CD8-positive, alpha-beta memory T cell (primary cell): ENCODE measurements at places on chromosomes 2 and 18. TPM values are rescaled to one million over a fixed set of nuclear protein-coding genes. Genes with fewer than 3 reads are reported as not detected.

DNA sequence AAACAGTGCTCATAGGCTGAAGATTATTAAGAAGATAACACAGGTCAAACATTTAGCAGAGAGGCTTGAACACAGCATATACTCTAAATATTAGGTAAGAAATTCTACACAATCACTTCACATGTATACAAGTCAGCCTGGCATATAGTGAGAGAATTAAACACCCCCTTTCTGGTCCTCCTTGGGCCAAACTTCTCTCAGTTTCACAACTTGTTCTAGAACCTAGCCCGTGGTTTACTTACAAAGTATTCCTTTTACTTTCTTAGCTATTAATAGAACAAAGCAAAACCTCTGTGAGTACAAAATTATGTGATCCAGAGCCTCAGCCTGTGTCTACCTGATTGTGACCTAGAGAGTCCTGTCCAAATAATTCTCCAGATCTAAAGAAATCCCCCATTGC is 562.8 kb downstream of the TNS1 start:
- no peak overlapping the region for H3K4me3 ChIP-seq
- DNase-seq = no peak
- H3K27ac ChIP-seq = no peak overlapping the region
- no peaks in the 10 kb centered on the region for H3K4me1 ChIP-seq

Gene WDR75
- total RNA-seq = 101 TPM

Gene NRP2
- 0.94 TPM for total RNA-seq

DNA sequence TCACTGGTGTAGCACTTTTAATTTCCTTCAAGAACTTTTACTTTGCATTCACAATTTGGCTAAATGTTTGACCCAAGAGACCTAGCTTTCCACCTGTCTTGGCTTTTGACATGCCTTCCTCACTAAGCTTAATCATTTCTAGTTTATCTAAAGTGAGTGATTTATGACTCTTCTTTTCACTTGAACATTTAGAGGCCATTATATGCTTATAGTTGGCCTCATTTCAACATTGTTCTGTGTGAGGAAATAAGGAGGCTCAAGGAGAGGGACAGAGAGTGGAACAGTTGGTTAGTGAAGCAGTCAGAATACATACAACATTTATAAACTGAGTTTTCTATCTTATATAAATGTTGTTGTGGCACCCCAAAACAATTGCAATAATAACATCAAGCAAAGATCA is 489.3 kb upstream of the CDH2 start:
- H3K27me3 ChIP-seq = no peaks in the 10 kb centered on the region
- no peak overlapping the region for H3K27ac ChIP-seq
- DNase-seq = no peak
- no peaks in the 10 kb centered on the region for H3K36me3 ChIP-seq
- no peak overlapping the region for H3K4me3 ChIP-seq
- no peaks in the 10 kb centered on the region for H3K4me1 ChIP-seq

DNA sequence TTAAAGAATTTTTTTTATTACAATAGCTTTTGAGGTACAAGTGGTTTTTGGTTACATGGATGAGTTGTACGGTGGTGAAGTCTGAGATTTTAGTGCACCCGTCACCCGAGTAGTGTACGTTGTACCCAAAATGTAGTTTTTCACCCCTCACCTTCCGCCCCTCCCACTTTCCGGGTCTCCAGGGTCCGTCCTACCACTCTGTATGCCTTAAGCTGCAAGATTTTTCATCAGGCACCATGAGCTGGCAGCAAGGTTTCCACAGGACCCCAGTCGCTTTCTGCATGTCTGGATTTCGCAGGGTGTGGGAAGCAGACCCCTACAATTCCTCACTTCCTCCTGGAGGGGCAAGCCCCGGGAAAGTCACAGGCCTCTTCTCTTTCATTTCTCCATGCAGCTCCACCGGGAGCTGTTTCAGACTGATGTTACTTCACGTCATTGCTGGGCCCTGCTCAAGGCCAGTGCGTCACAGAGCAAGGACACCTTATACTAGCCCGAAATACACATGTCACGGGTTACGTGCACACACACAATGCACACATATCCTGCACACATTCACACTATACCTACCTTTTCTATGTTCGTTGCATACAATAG is 179.1 kb downstream of the ZFP36L2 start:
- H3K4me1 ChIP-seq = peaks cover 17% of the 10 kb centered on the region
- no peaks in the 10 kb centered on the region for H3K27me3 ChIP-seq
- H3K4me3 ChIP-seq = no peak overlapping the region

DNA sequence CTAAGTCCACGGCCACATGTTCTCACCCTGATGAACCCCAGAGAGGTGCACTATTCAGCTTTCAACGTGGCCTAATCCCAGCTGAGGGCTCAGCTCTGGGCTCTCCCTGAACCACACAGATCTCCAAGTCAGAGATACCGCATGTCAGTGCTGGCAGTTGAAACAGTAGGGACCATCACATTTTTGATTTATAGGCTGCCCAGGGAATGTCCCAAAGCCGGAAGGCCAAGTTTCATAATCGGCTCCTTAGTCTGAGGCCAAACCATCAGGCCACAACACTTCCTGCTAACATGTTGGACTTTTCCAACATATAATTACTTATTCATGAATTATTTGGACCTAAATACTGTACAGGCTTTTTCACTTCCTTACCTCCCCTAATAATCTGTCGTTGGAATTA is 91.9 kb upstream of the KLHL29 start:
- H3K4me3 ChIP-seq = no peak overlapping the region
- H3K36me3 ChIP-seq = no peaks in the 10 kb centered on the region
- H3K27ac ChIP-seq = no peak overlapping the region
- no peaks in the 10 kb centered on the region for H3K27me3 ChIP-seq
- no peaks in the 10 kb centered on the region for H3K4me1 ChIP-seq

DNA sequence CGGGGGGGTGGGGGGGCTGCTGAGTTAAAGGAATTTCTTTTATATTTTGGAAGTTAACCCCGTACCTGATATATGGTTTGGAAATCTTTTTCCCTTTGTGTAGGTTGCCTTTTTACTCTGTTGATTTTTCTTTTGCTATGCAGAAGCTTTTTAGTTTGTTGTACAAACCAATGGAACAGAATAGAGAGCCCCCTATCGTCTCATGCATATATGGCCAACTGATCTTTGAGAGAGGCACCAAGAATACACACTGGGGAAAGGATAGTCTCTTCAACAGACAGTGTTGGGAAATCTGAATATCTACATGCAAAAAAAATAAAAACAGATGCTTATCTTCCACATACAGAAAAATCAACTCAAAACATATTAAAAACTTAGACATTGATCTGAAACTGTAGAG is 647.8 kb upstream of the KLHL29 start:
- H3K27ac ChIP-seq = no peak overlapping the region
- no peaks in the 10 kb centered on the region for H3K4me1 ChIP-seq
- no peak overlapping the region for H3K4me3 ChIP-seq

DNA sequence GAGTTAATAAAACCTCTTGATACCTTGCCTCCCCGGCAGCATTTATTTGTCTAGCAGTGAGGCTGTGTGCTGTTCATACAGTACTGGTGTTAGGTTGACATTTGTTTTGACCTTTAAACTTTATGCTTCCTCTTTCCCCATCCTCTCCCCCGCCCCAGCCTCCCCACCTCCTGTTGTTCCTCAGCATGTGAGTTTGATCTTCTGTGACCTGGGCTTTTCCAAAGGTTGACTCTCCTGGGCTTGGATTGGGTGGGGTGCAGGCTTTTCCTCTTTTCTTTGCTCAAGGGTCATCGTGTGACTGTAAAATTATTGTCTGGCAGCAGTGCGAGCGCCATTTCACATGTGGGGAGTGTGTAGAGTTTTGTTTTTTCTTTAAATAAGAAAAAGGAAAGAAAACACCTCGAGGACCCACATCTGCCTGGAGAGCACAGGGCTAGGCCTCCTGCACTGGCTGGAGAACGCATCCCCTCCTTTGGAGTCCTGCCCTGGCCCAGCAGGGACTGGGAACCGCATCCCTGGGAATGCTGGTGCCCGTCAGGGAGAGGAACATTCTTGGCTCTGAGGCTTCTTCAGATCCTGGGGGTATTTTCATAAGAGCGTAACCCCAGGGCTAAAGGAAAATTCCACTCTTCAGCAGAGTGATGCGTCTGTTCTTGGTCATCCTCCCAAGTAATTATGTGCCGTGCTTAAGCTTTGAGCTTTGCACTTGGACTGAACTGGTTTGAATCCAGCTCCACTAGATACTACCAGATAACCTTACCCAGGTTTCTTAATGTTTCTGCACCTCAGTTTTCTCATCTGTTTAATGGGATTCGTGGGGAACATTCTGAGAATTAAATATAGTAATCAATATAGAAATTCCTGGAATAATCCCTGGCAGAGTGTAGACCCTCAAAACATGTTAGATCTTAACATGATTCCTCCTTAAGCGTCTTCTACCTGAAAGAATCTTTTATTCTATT is 91.5 kb downstream of the SETBP1 start:
- no peak for DNase-seq
- no peak overlapping the region for H3K27ac ChIP-seq
- H3K27me3 ChIP-seq = no peaks in the 10 kb centered on the region
- no peak overlapping the region for H3K4me3 ChIP-seq

DNA sequence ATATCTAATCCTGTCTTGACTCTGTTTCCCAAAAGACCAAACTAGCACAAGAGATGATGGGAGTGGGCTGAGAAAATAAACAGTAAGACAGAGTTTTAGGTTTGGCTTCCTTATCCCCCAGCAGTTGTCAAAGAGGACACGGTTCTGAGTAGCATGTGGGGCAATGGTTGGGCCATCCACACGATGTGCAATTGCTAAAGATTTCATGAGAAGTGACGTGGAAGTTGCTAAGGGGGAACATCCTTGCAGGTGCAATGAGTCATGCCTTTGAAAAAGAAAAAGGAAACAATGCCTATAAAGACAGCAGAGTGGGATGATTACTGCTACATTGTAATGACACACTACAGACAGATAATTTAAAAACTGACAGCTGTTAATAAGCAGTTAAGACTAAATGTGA is 1395.8 kb downstream of the LRP1B start:
- no peak overlapping the region for H3K4me3 ChIP-seq
- no peaks in the 10 kb centered on the region for H3K27me3 ChIP-seq
- H3K27ac ChIP-seq = no peak overlapping the region
- no peak for DNase-seq
- no peaks in the 10 kb centered on the region for H3K36me3 ChIP-seq

GRCh38 chr2:204061241-204061640 is 124.7 kb downstream of the ICOS start:
- DNase-seq = no peak
- H3K36me3 ChIP-seq = no peaks in the 10 kb centered on the region
- H3K27ac ChIP-seq = no peak overlapping the region

GRCh38 chr2:231765496-231765929 is 15.6 kb downstream of the PDE6D start:
- DNase-seq = no peak
- peaks cover 7% of the 10 kb centered on the region for H3K4me1 ChIP-seq
- no peak overlapping the region for H3K27ac ChIP-seq
- no peaks in the 10 kb centered on the region for H3K27me3 ChIP-seq
- H3K36me3 ChIP-seq = no peaks in the 10 kb centered on the region

- H3K4me1 ChIP-seq = peaks cover 83% of the 10 kb centered on the region
- no peaks in the 10 kb centered on the region for H3K36me3 ChIP-seq
- no peak overlapping the region for H3K4me3 ChIP-seq
- H3K27me3 ChIP-seq = no peaks in the 10 kb centered on the region
- H3K27ac ChIP-seq = no peak overlapping the region
Measured at GRCh38 chr2:224938651-224939182, 103.6 kb downstream of the DOCK10 start.

DNA sequence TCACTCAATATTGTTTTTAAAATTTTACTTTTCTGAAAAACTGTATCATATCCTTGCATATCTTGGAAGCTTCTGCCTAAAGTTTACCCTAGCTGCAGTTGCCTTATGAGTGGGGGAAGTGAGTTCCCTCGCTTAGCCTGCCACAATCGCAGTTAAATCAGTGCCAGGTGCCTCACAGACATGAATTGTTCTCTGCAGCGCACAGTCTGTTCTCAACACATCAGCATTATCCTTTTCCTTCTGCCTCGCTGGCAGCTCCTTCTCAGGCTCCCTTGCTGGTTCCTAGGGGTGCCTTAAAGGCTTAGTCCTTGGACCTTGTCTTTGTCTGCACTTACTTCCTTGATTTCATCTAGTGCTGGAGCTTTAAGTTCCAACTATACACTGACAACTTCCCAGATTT is 132.8 kb downstream of the TTC27 start:
- no peaks in the 10 kb centered on the region for H3K36me3 ChIP-seq
- peaks cover 4% of the 10 kb centered on the region for H3K4me1 ChIP-seq
- H3K27ac ChIP-seq = no peak overlapping the region
- no peaks in the 10 kb centered on the region for H3K27me3 ChIP-seq

GRCh38 chr2:26913999-26914658 is 56.3 kb upstream of the MAPRE3 start:
- H3K4me3 ChIP-seq = no peak overlapping the region
- H3K4me1 ChIP-seq = no peaks in the 10 kb centered on the region
- H3K27ac ChIP-seq = no peak overlapping the region
- H3K27me3 ChIP-seq = peaks cover 7% of the 10 kb centered on the region

GRCh38 chr2:84137034-84137433 is 322.0 kb downstream of the SUCLG1 start:
- H3K27ac ChIP-seq = no peak overlapping the region
- no peak overlapping the region for H3K4me3 ChIP-seq
- no peaks in the 10 kb centered on the region for H3K27me3 ChIP-seq
- no peaks in the 10 kb centered on the region for H3K4me1 ChIP-seq

DNA sequence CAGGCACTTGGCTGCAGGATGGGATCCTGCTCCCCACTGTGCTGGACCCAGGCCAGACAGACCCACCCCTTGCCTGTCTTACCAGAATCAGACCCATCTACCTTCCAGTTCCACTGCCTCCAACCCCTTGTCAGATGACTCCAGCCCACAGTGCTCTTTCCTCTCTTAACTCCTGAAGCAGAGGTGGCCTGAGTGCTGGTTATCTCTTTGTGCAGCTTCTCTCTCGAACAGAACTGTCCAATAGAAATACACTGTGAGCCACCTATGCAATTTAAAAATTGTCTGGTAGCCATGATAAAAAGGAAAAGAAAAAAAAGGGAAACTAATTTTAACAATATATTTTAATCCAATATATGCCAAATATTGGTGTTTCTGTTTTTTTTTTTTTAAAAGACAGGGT is 160.2 kb upstream of the SMAD2 start:
- H3K4me3 ChIP-seq = no peak overlapping the region
- no peak overlapping the region for H3K27ac ChIP-seq
- no peak for DNase-seq
- no peaks in the 10 kb centered on the region for H3K36me3 ChIP-seq
- H3K27me3 ChIP-seq = no peaks in the 10 kb centered on the region

Gene MRPL33
- total RNA-seq = 90.0 TPM
